EL (cell line): ENCODE measurements at places on chromosomes 5 and 9.
A peak's percentile ranks its signal among the peaks of the same experiment; 100 is the strongest.

- DNase-seq = no peak
Measured at GRCh38 chr5:57497733-57498132, 15.1 kb upstream of the ACTBL2 start.

DNA sequence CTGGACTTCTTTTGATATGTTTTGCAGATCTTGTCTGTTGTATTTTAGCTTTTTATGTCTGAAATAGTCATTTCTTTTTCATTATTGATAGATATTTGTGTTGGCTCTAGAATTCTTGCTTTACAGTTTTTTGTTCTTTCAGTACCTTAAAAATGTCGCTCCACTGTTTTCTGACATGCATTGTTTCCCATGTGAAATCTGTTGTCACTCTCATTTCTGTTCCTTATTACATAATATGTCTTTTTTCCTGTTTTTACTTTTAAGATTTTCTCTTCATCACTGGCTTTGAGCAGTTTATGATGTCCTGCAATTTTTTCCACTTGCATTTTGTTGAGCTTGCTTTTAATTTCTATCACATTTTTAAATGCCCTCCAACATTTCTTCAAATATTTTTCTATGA lies 270.4 kb upstream of the TARS1 start:
- DNase-seq = no peak

DNA sequence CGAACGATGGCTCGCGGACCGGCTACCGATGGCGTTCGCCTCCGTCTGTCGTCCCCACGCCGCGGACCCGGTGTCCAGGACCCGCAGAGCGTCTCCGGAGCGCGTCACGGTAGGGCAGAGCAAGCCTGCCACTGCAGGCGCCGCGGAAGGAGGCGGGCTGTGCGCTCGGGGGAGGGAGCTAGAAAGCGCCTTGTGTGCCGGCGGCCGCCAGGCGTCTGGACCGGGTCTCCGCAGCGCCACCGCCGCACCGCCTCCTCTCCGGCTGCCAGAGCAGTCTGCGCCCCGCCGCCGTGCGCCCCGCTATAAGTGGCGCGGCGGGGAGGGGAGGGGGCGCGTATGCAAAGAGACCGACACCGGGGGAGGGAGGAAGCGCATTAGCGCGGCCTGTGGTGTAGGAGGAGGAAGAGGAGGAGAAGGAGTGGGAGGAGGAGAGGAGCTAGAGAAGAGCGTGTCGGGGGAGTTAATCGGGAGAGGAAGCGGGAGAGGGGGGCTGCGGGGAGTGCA lies at the start of gene ENC1:
Gene ENC1, minus strand, starts transcription at position 279 of the 504 bp plus-strand sequence. CDS start 4,243 bp downstream, outside the sequence.
- DNase-seq = peak; percentile 90

DNA sequence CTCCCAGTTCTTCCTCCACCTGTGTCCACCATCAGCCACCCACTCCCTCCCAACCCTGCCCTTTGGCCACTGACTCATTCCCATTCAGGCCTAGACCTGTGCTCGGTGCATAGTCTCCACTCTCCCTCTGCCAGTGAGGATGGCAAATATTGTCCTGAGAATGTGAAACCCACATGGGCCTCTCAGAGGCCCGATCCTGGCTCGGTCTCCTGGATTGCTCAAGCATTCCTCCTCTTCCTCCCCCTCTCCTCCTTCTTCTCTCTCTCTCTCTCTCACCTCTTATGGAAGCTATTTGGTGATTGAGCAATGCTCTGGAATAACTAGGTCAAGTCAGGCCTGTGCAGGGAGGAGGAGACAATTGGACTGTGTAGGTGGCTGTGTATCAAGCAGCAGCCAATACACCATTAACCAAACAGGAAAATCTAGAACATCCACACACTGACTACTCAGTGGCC lies 99.9 kb downstream of the KLF4 start:
- peak; percentile 8 for DNase-seq

DNA sequence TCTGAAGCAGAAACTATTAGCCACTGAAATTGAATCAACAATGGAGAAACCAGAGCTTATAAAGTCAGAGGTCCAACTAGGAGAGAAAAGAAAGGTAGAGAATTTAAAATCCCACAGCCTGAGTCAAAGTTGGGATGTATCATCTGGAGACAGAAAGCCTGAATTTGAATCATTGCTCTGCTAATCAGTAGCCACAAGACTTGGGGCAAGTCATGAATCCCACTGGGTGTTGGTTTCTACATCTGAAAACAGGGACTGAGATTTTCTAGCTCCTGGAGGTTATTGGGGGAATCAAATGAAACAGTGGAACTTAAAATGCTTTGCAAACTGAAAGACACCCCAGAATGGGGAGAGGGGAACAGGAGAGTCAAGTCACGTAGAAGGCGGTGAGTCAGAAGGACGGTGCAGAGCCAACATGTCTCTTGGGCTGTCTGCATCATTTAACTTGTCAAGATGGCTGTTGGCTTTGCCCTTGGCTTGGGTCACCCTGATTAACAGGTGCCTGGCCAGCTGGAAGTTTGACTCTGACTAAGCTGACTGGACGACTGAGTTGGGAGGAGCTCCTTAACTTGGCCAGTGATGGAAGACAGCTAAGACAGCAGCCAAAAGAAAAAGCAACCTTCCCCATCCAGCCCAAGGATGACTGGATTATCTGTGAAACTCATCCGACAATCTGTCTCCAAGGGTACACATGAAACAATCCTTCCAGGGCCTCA lies 60.6 kb upstream of the ADRA1B start:
- DNase-seq = no peak

- peak; percentile 52 for DNase-seq
Measured at GRCh38 chr9:2787065-2787464, 56.8 kb downstream of the PUM3 start.

GRCh38 chr9:115162946-115163345 lies 45.0 kb upstream of the TNC start:
- no peak for DNase-seq
